Esophagus squamous epithelium (tissue), 5 donors: ENCODE measurements at places on chromosomes 4 and X.

- no peak for DNase-seq
- no peaks in the 10 kb centered on the region for H3K36me3 ChIP-seq
- no peaks in the 10 kb centered on the region for H3K4me1 ChIP-seq
- H3K27ac ChIP-seq: peak overlapping the region; percentile 94
Measured at GRCh38 chrX:17737710-17737985, 355 bp downstream of the SCML1 start.

DNA sequence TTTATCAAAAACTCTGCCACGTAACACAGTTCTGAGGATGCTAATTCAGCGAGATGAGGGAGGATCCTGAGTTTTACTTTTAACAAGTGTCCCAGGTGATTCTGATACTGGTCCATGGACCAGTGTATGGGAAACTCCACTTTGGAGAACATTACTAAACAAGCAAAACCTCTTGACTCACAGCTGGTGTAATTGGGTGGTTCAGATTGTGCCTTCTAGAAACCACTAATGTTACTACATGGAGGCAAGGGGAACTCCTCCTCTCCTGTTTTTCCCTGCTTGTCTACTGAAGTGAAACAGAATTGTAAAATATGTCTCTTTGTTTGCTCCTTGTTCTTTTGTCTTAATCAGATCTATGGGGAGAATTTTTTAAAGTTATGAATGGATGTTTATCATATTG, 62.6 kb downstream of the FRAS1 start:
- H3K27me3 ChIP-seq: no peaks in the 10 kb centered on the region
- no peak overlapping the region for H3K27ac ChIP-seq
- H3K4me3 ChIP-seq: no peak overlapping the region

DNA sequence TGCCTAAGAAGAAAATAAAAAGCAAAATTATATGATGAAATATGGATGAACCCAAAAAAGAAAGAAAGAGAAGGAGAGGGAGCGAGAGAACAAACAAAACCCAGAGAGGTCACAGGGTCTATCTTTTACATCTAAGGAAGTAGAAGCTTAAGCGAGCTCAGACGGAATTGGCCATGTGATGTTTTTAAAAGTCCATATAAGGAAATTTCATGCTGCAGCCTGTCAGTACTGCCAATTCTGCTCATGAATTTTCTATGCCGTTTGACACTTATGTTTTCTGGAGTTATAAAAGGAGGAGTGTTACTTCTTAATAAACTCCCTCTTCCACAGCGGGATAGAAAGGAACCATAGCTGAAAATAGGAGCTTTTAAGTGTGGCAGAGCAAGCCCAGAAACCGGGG, 32.9 kb upstream of the DCX start:
- no peaks in the 10 kb centered on the region for H3K27me3 ChIP-seq
- DNase-seq: no peak
- no peak overlapping the region for H3K27ac ChIP-seq
- H3K4me1 ChIP-seq: no peaks in the 10 kb centered on the region
- no peaks in the 10 kb centered on the region for H3K36me3 ChIP-seq
- H3K4me3 ChIP-seq: no peak overlapping the region

GRCh38 chrX:95974096-95974470, 710.6 kb upstream of the DIAPH2 start:
- no peaks in the 10 kb centered on the region for H3K36me3 ChIP-seq
- H3K27ac ChIP-seq: peak overlapping the region; percentile 42
- H3K27me3 ChIP-seq: no peaks in the 10 kb centered on the region
- no peak overlapping the region for H3K4me3 ChIP-seq
- H3K4me1 ChIP-seq: no peaks in the 10 kb centered on the region

DNA sequence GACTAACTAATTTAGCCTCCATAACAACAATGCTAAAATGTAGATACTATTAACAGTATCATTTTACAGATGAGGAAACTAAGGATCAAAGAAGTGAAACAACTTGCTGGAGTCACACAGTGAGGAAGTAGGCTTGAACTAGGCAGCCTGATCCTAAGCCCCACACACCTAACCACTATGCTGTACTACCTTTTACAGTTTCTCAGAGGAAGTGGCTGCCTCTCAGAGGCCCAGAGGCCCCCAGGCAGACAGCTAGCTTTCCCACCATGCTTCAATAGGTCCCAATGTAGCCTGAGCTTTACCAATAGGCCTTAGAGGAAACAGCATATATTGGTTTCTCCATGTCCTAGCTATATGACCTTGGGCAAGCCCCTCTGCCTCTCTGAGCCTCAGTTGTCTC, 69.4 kb upstream of the PJA1 start:
- DNase-seq: no peak
- no peak overlapping the region for H3K4me3 ChIP-seq
- H3K27ac ChIP-seq: no peak overlapping the region
- no peaks in the 10 kb centered on the region for H3K27me3 ChIP-seq

DNA sequence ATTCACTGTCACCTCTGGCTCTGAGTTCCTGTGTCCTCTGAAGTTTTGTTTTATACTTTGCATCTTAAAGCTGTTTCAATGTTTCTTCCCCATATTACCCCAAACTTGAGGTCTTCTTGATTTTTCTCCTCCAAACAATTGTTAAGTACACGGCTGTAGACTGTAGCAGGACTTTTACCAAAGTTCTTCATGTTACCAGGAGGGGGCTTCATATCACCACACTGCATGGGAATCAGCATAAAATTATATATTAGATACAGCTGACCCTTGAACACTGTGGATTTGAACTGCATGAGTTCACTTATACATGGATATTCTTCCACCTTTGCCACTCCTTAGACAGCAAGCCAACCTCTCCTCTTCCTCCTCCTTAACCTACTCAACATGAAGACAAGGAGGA, 56.6 kb downstream of the SPATA18 start:
- H3K4me3 ChIP-seq: no peak overlapping the region
- H3K27me3 ChIP-seq: no peaks in the 10 kb centered on the region
- no peaks in the 10 kb centered on the region for H3K36me3 ChIP-seq
- DNase-seq: no peak
- no peaks in the 10 kb centered on the region for H3K4me1 ChIP-seq
- H3K27ac ChIP-seq: no peak overlapping the region

GRCh38 chr4:128480945-128481344, 193.3 kb upstream of the PGRMC2 start:
- DNase-seq: no peak
- no peaks in the 10 kb centered on the region for H3K4me1 ChIP-seq
- H3K4me3 ChIP-seq: no peak overlapping the region
- H3K27me3 ChIP-seq: no peaks in the 10 kb centered on the region

- peak overlapping the region; percentile 53 for H3K27ac ChIP-seq
- peaks cover 18% of the 10 kb centered on the region for H3K4me1 ChIP-seq
- DNase-seq: no peak
- no peaks in the 10 kb centered on the region for H3K27me3 ChIP-seq
- no peak overlapping the region for H3K4me3 ChIP-seq
Measured at GRCh38 chrX:9429767-9430166, 35.1 kb upstream of the TBL1X start.

DNA sequence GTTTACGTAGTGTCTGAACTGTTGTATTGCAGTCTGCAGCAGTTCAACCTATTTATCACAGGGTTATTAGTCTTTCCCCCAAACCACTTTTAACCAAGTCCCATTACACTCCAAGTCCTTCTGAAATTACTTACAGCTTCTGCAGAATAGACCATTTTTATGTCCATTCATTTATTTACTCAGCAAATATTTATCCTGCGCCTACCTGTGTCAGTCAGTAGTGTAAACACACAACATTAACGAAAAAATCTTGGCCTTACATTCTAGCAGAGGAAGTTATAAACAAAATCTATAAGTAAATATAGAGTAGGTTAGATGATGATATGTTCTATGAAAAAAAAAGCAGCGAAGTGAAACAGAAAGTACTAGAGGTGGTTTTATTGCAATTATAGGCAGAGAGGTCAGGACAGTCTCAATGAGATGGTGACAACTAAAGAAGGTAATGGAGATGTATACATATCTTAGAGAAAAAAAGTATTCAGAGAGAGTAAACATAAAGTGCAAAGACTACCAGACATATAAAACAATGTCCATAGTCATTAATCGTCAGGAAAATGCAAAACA, 534.7 kb downstream of the KCNIP4 start:
- H3K36me3 ChIP-seq: no peaks in the 10 kb centered on the region
- DNase-seq: no peak
- H3K27me3 ChIP-seq: no peaks in the 10 kb centered on the region
- no peak overlapping the region for H3K27ac ChIP-seq
- H3K4me1 ChIP-seq: no peaks in the 10 kb centered on the region

- H3K4me1 ChIP-seq: peaks cover 16% of the 10 kb centered on the region
- no peaks in the 10 kb centered on the region for H3K27me3 ChIP-seq
- peak overlapping the region; percentile 86 for H3K27ac ChIP-seq
- H3K36me3 ChIP-seq: no peaks in the 10 kb centered on the region
- no peak for DNase-seq
Measured at GRCh38 chrX:102652031-102652688, 877 bp downstream of the GPRASP1 start.

GRCh38 chr4:140308366-140309123, 64.9 kb upstream of the SCOC start:
- no peaks in the 10 kb centered on the region for H3K27me3 ChIP-seq
- peak overlapping the region; percentile 82 for H3K27ac ChIP-seq
- DNase-seq: no peak
- no peak overlapping the region for H3K4me3 ChIP-seq
- peaks cover 7% of the 10 kb centered on the region for H3K4me1 ChIP-seq
- no peaks in the 10 kb centered on the region for H3K36me3 ChIP-seq

DNA sequence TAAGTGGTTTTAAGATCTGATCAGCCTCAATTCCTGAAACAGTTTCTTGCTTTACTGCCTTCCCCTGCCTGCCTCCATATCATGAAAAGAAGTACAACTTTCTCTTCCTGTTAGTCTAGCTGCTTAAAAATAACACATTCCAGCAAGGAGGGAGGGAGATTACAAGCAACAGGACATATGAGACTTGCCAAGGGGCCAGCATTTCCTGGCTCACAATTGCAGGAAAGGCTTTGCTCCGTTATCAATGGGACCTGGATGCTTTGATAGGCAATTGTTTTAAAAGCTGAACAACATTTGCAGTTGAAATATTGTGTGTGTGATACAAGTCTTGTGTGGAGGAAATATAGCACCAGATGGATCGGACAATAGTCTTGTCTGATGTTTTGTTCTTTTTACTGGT, 425.0 kb downstream of the FAT4 start:
- no peaks in the 10 kb centered on the region for H3K4me1 ChIP-seq
- H3K4me3 ChIP-seq: no peak overlapping the region
- H3K36me3 ChIP-seq: no peaks in the 10 kb centered on the region
- no peak overlapping the region for H3K27ac ChIP-seq
- no peak for DNase-seq

DNA sequence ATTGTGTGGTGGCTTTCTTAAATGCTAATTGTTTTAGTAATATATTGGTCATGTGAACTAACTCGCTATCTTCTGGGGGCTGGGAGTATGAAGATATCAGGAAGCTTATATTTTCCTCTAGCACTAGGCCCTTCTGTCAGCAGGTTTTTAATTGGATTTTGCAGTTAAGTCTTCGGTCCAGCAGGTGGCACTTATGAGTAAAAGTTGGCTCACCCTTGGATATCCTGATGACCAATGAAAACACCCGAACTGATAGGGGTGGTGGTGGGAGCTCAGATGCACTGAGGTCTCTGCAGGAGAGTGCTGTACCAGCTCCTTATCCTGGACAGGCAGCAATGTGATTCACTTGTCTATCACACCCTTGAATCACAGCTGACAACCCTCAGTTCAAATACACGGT, 1365.8 kb upstream of the DIAPH2 start:
- no peaks in the 10 kb centered on the region for H3K4me1 ChIP-seq
- no peak overlapping the region for H3K4me3 ChIP-seq
- no peaks in the 10 kb centered on the region for H3K27me3 ChIP-seq
- H3K27ac ChIP-seq: no peak overlapping the region
- no peaks in the 10 kb centered on the region for H3K36me3 ChIP-seq

DNA sequence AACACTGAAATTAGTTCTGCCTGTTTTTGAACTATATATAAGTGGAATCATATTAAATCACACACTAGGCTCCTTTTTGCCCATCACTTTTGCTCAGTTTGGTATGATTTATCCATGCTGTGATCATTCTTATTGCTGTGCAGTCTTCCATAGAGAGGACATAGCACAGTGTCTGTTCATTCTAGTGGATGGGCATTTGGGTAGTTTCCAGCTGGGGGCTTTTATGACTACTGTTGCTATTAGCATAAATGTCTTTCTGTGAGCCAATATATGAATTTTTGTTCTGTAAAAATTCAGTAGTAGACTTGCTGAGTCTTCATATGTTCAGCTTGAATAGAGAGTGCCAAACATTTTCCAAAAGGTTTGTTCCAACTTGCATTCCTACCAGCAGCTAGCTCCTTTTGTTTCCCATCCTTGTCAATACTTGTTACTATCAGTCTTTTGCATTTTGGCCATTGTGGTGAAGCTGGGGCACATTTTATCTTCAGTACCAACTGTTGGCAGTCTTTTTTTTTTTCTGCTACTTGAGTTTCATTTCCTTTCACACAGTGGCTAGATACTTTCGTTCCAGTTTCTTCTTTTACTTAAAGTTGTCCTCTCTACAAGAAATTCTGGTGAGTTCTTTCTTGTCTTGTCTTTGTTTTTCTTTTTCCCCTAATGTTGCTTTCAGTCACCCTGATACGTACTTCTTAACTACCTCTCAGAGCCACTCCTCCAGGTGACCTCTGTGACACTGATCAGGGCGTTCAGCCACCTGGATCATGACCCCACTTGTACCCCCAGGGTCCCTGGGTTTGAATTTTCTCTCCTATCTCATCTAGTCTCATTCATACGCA, 87.0 kb downstream of the ANXA3 start:
- DNase-seq: no peak
- peaks cover 34% of the 10 kb centered on the region for H3K4me1 ChIP-seq
- H3K27me3 ChIP-seq: no peaks in the 10 kb centered on the region

GRCh38 chr4:4656977-4657376, 115.1 kb upstream of the STX18 start:
- no peaks in the 10 kb centered on the region for H3K4me1 ChIP-seq
- no peaks in the 10 kb centered on the region for H3K36me3 ChIP-seq
- DNase-seq: no peak
- no peaks in the 10 kb centered on the region for H3K27me3 ChIP-seq
- no peak overlapping the region for H3K27ac ChIP-seq

DNA sequence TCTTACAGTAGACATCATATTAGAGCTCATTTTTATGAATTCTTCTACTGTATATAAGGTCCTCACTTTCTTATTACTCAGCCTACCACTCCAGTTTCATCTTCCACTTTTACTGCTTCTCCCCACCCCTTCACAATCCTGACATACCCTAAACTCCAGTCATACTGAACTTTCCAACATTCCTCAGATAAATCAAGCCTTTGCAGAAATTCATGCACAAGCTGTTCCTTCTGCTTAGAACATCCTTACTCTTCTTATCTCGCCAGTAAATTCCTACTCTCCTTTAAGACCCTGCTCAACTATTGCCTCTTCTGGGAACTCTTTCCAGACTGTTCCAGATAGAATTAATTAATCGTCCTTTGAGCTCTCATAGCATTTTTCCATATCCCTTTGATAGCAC, 24.8 kb downstream of the RTL9 start:
- DNase-seq: no peak
- no peak overlapping the region for H3K27ac ChIP-seq
- no peak overlapping the region for H3K4me3 ChIP-seq
- no peaks in the 10 kb centered on the region for H3K36me3 ChIP-seq
- no peaks in the 10 kb centered on the region for H3K4me1 ChIP-seq
